Type B pancreatic cell (in vitro differentiated cells): ENCODE measurements at places on chromosomes 1 and 21. TPM values are rescaled to one million over a fixed set of nuclear protein-coding genes. Genes with fewer than 3 reads are reported as not detected.

GRCh38 chr1:14304381-14304865 lies 294.1 kb upstream of the KAZN start:
- H3K36me3 ChIP-seq, result no peaks in the 10 kb centered on the region
- no peak for DNase-seq
- H3K27me3 ChIP-seq, result peaks cover 4% of the 10 kb centered on the region
- no peak overlapping the region for H3K27ac ChIP-seq
- peaks cover 16% of the 10 kb centered on the region for H3K4me1 ChIP-seq

GRCh38 chr1:63590166-63590560 lies 3.0 kb upstream of the PGM1 start:
- no peak for DNase-seq
- no peaks in the 10 kb centered on the region for H3K36me3 ChIP-seq
- no peak overlapping the region for H3K27ac ChIP-seq
- H3K27me3 ChIP-seq, result no peaks in the 10 kb centered on the region

DNA sequence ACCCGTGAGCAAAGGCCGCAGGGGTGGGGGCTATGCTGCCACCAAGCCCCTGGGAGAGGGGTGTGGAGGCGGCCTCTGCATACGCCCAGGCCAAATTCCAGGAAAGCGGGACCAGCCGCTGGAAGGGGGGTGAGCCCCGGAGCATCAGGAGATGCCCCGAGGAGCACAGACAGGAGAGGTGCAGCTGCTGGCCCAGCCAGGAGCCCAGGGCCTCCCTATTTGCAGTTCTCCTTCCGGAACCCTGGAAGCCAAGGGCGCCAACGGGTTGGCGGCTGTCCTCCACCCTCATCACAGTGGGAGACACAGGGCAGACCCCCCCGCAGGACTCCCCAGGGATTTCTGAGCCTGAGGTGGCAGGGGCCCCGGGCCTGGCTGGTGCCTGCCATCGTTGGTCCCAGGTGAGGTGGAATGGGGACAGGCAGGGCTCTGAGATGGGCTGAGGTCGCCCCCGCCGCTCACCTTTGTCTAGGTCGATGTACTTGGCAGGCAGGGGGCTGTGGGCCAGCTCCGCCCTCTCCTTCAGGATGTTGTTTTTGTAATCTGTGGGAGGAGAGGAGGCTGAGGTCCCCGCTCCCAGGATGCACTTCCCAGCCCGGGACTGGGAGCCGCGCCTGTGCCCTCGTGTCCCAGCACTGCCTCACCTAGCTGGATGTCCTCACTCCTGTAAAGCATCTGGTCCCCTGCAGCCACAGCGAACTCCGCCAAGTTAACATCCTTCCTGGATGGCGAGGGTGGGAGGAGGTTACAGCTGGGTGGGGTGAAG lies 4.4 kb upstream of the DVL1 start:
- no peaks in the 10 kb centered on the region for H3K36me3 ChIP-seq
- no peak for DNase-seq
- H3K27ac ChIP-seq, result no peak overlapping the region
- no peak overlapping the region for H3K4me3 ChIP-seq
- H3K27me3 ChIP-seq, result peaks cover 8% of the 10 kb centered on the region

DNA sequence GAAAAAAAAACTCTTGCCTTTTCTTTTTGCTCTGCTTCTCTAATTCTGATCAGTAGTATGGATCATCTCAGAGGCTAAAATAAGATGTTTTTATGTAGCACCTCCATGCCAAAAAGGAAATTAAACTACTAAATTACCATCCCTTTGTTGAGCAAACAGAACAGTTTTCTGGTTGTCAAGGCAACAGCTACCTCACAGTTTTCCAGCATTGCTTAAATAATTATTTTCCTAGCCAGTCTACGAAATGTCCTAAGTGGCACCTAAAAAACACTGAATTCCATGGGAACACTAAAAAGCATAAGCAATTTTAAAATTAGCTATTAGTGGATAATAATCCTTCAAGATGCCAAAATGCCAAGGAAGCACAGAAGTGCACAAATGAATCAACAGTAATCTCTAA lies 61.7 kb downstream of the ARID4B start:
- H3K4me1 ChIP-seq, result peaks cover 28% of the 10 kb centered on the region
- H3K27me3 ChIP-seq, result no peaks in the 10 kb centered on the region
- DNase-seq, result no peak
- no peak overlapping the region for H3K4me3 ChIP-seq
- peaks cover 3% of the 10 kb centered on the region for H3K36me3 ChIP-seq
- H3K27ac ChIP-seq, result no peak overlapping the region

GRCh38 chr1:157653494-157653873 lies 47.1 kb downstream of the FCRL3 start:
- DNase-seq, result no peak
- H3K4me3 ChIP-seq, result no peak overlapping the region
- no peak overlapping the region for H3K27ac ChIP-seq
- peaks cover 7% of the 10 kb centered on the region for H3K27me3 ChIP-seq
- no peaks in the 10 kb centered on the region for H3K36me3 ChIP-seq
- no peaks in the 10 kb centered on the region for H3K4me1 ChIP-seq

GRCh38 chr1:18529714-18530113 lies 49.0 kb downstream of the KLHDC7A start:
- DNase-seq, result no peak
- no peak overlapping the region for H3K4me3 ChIP-seq
- H3K36me3 ChIP-seq, result no peaks in the 10 kb centered on the region
- peaks cover 40% of the 10 kb centered on the region for H3K27me3 ChIP-seq
- H3K27ac ChIP-seq, result no peak overlapping the region

GRCh38 chr1:246765521-246765920 lies 41.3 kb downstream of the SCCPDH start:
- H3K4me1 ChIP-seq, result peaks cover 10% of the 10 kb centered on the region
- H3K27ac ChIP-seq, result no peak overlapping the region
- DNase-seq, result no peak

GRCh38 chr1:9105336-9105867 lies 23.5 kb downstream of the GPR157 start:
- no peak overlapping the region for H3K4me3 ChIP-seq
- DNase-seq, result no peak
- H3K36me3 ChIP-seq, result peaks cover 4% of the 10 kb centered on the region
- H3K4me1 ChIP-seq, result no peaks in the 10 kb centered on the region
- no peaks in the 10 kb centered on the region for H3K27me3 ChIP-seq
- no peak overlapping the region for H3K27ac ChIP-seq

GRCh38 chr1:63630666-63631065 lies 37.5 kb downstream of the PGM1 start:
- H3K4me1 ChIP-seq, result peaks cover 18% of the 10 kb centered on the region
- no peak overlapping the region for H3K27ac ChIP-seq
- H3K27me3 ChIP-seq, result peaks cover 11% of the 10 kb centered on the region
- no peak overlapping the region for H3K4me3 ChIP-seq
- peaks cover 17% of the 10 kb centered on the region for H3K36me3 ChIP-seq
- DNase-seq, result no peak

DNA sequence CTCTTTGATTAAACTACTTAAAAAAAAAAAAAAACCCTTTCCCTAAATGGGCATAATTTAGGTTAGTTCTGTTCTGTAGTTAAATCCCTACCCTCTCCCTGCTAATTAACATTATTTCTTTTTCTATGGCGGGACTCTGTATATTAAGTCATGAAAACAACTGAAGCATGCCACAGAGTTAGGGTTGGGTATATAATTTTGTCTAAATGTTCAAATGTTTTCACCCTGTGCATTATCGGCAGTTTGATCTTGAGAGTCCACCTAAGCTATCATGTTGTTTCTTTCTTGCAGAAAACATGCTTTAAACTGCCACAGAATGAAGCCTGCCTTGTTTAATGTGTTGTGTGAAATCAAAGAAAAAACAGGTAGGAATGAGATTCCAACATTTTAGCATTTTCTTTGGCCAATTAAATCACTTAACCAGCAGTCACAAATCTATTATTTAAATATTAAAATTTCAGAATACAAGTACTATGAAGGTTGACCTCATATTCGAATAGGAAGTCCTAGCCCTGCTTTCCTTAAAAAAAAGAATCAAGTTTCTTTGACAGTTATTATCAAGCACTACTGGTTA lies 4.0 kb downstream of the PBX1 start:
- H3K36me3 ChIP-seq, result peaks cover 42% of the 10 kb centered on the region
- peak overlapping the region; percentile 95 for H3K4me3 ChIP-seq
- DNase-seq, result no peak
- H3K27me3 ChIP-seq, result no peaks in the 10 kb centered on the region
- peak overlapping the region; percentile 89 for H3K27ac ChIP-seq

Gene BATF3
- total RNA-seq, result 0.55 and 0.72 TPM in 2 replicates

Gene CDC42BPA
- 18.5 and 33.8 TPM in 2 replicates for total RNA-seq

Gene PCBP3
- total RNA-seq, result 2.1 and 5.5 TPM in 2 replicates

Gene BEND5
- 4.4 and 10.6 TPM in 2 replicates for total RNA-seq
